Smooth muscle cell of the brain vasculature (primary cell): ENCODE measurements at places on chromosomes 6 and 20.

DNA sequence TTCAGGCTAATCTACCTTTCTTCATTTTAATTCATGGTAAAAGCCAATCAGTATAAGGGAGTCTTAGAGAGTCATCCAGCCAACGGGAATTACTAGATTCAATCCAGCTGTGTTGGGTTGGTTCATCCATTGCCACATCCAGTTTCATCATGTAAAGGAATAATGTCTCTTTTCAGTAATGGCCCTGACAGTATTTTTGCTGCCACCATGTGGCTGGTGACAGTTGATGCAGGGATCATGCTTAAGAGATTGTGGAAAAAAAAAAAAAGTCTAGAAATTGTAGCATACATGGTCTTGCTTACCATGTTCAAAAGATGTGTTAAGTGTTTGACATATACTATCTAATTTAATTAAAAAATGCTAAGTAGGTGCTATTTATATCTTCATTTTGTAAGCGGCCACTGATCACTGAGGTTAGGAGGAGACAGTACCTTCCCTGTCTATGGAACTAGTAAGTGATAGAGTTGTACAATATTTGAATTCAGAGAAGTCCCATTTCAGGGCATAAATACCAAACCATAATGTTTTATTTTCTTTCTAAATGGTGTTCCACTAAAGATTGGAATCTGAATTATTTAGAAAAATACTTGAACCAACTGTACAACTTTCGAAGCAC, 135.9 kb downstream of the KHDRBS2 start:
- no peak for DNase-seq

DNA sequence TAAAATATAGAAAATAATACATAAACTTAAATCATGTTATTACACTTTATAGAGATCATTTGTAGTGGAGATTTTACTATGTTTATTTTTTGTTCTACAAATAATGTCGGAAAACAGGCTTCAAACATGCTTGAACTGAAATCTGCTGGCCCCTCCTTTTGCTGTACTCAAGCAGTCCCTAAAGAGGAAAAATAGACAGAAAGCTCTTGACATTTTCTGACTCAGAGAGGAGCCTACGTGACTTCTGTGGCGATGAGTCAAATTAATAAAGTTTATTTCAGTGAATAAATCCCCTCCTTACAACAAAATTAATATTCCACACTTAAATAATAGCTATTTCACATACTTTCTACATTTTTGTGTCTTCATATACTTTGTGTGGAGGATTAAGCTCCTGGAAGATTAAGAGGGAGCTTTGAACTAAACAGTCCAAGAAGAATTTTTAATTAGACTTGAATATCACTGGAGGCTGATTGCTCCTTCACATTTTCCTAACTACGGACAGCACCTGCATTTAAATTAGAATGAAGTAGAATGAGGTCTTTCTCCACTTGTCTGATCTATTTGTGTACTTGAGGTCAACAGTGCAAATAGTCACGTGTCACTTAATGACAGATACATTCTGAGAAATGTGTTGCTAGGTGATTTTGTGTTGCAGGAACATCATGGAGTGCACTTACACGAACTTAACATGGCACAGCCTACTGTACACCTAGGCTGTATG, 1.7 kb upstream of the TREM1 start:
- no peak for DNase-seq

- DNase-seq, result no peak
Measured at GRCh38 chr6:106739387-106739786, 110.0 kb downstream of the QRSL1 start.

DNA sequence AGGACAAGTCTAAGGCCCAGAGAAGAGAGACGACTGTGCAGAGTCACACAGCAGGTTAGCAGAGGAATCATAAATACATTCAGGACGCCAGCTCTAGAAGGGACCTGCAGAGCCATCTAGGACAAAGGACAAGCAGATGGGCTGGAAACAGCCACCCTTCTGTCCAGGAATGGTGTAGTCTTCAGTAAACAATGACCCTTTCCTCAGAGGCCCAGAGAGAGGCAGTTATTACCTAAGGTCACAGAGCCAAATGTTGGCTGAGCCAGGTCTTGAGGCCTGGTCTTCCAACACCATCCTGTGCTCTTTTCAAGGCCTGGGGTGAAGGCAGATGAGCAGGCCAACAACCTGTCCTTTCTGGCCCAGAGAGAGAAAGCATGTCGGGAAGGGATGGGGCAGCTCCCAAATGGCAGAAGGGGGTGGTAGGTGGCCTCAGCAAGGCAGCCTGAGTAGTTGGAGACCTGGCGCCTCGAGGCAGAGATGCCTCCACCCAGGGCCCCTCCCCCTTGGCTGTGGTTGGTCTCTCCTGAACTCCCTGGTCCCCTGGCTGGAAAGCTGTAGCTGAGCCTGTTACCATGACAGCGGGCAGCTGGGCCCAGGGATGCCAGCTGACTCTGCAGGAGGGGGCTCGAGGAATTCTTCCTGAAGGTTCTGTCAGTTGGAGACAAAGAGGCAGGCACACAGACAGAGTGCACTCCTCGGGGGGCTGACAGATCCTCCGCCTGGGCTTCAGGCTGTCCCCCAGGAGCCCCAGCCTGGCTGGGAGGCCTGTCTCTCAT, 24.8 kb downstream of the EPB41L1 start:
- DNase-seq, result no peak
